ENCODE measurements at places on chromosomes 7 and 10. TPM values are rescaled to one million over a fixed set of nuclear protein-coding genes. Genes with fewer than 3 reads are reported as not detected.

Gene FBXO24
- 0.61 TPM for total RNA-seq

- no peaks in the 10 kb centered on the region for H3K27me3 ChIP-seq
- H3K4me3 ChIP-seq = peak overlapping the region; percentile 19
- peak overlapping the region; percentile 71 for H3K27ac ChIP-seq
- H3K4me1 ChIP-seq = peaks cover 12% of the 10 kb centered on the region
Measured at GRCh38 chr7:157310676-157311185, 26.1 kb upstream of the DNAJB6 start.

DNA sequence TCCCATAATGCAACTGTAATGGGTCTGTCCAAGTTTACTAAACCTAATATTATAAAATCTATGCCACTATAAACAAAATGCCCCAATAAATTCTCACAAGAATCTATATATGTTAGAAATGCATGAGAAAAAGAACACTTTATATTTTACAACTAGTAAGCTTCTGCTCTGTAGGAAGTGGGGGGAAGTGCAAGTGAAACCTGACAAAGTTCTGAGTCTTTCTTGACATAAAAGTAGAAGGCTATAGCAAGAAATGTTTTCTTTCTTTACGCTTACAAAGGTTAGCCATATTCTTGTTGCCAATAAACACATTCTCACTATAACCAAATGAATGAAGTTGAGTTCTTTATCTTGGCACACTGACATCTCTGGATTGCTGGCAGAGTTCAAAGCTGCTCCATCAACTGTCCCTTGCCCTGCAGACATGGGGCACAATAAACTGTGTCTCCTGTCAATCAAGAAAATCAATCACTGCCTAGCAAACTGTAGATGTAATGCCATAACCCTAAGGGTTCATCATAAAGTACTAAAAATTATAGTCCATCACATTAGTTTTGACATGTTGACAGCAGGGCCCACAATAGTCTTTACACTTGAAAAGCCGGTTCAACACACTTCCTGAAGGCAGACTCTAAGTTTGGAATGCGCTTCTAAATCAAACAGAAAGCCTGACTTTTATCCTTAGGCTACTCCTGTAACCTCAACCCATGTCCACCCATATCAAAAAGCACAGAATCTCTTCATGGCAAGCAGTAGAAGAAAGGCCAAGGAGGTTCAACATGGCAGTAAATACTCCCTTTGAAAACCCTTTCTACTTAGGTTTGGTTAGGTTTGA lies 58.6 kb downstream of the TPK1 start:
- H3K36me3 ChIP-seq = no peaks in the 10 kb centered on the region
- no peak for DNase-seq
- no peaks in the 10 kb centered on the region for H3K4me1 ChIP-seq
- H3K27me3 ChIP-seq = no peaks in the 10 kb centered on the region

Gene MASTL
- total RNA-seq = 35.0 TPM

DNA sequence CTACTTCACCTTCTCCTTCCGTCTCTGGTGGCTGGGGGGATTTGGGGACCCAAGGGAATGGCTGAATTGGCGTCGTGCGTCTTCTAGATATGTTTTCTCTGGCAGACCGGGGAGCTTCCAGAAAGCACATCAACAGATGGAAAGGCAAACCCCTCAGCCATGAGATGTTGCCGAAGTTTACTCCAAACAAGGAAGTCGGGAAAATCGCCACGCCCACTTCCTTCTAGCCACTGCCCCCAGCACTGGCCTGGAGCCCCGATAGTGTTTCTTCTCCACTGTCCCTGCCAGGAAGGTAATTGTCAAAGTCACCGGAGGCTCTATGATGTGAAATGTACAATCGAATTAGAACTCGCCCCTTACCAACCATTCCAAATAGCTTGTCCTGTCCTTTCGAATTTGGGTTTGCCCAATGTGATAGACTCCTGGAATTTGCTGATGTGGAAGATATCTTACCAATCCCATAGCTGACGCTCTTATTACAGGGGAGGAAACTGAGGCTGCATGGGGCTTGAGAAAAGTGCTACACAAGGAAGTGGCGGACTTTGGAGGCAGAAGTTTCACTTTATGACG lies 191.0 kb downstream of the LSM5 start:
- peak; percentile 20 for DNase-seq
- H3K36me3 ChIP-seq = no peaks in the 10 kb centered on the region
- no peak overlapping the region for H3K27ac ChIP-seq
- peaks cover 82% of the 10 kb centered on the region for H3K27me3 ChIP-seq
- peaks cover 18% of the 10 kb centered on the region for H3K4me1 ChIP-seq
- peak overlapping the region; percentile 93 for H3K4me3 ChIP-seq

GRCh38 chr7:42981601-42982000 lies 49.4 kb downstream of the MRPL32 start:
- no peak overlapping the region for H3K4me3 ChIP-seq
- H3K27ac ChIP-seq = no peak overlapping the region
- H3K27me3 ChIP-seq = no peaks in the 10 kb centered on the region
- H3K4me1 ChIP-seq = peaks cover 5% of the 10 kb centered on the region
- H3K36me3 ChIP-seq = peaks cover 4% of the 10 kb centered on the region

Gene SERPINE1
- not detected for total RNA-seq

DNA sequence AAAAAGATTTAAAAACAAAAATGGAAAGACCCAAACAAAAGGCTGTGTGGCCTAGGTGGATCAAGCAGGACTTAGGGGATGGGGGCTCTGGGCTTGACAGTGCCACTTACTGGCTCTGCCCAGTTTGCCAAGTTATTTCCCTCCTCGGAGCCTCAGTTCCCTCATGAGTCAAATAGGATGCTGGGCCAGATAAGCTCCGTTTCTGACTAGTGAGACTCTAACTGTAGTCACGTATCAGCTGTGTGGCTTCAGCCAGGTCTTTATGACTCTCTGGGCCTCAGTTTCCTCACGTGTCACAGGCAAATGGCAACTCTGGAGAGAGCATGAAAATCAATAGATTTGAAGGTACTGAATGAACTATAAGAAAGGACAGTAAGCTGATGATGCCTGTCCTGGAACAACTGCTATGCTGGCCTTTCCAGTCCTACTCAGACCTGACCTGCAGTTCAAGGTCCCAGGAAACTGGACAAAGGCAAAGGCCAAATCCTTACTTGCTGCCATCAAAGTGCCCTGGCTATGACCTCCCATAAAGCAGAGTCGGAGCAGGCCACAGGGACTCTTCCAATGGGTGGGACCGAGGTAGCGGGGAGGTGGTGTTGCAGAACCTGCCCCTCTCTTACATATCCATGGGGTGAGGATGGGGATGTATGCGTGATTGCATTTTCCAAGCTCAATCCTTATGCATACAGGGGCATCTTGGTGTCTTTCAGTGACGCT lies 27.0 kb downstream of the FAM53B start:
- H3K36me3 ChIP-seq = no peaks in the 10 kb centered on the region
- no peaks in the 10 kb centered on the region for H3K27me3 ChIP-seq
- no peak overlapping the region for H3K4me3 ChIP-seq

Gene SHTN1
- total RNA-seq = 10.0 TPM

Gene SGPL1
- 48.0 TPM for total RNA-seq

DNA sequence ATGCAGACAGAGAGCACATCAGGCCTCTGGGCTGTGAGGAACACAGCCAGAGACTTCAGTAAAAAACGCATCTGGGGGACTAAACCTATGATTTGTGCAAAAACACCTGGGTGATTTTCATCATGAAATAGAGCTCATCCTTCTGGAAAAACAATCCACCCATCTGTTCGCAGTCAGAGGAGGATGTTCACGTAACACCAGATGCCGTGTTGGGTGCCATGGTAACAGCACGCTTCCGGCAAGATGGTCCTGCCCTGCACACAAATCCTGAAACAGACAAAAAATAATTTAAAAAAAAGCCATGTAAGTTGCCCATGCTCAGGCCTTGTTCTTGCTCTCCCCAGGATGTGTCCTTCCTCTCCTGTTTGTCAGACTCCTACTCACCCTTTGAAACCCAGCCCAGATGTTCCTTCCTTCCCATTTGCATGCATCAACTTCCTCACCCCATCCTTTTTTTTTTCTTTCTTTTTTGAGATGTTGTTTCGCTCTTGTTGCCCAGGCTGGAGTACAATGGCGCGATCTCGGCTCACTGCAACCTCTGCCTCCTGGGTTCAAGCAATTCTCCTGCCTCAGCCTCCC lies 28.3 kb upstream of the GNA12 start:
- no peaks in the 10 kb centered on the region for H3K27me3 ChIP-seq
- H3K4me1 ChIP-seq = peaks cover 16% of the 10 kb centered on the region
- H3K27ac ChIP-seq = no peak overlapping the region

Gene PILRB
- 36.6 TPM for total RNA-seq

Gene CALML3
- total RNA-seq = not detected

GRCh38 chr10:31188792-31189406 lies 130.1 kb upstream of the ZEB1 start:
- H3K27me3 ChIP-seq = no peaks in the 10 kb centered on the region
- peaks cover 23% of the 10 kb centered on the region for H3K4me1 ChIP-seq
- no peak overlapping the region for H3K27ac ChIP-seq
- no peak for DNase-seq
- H3K4me3 ChIP-seq = no peak overlapping the region
- no peaks in the 10 kb centered on the region for H3K36me3 ChIP-seq

Gene KMT2E
- 79.6 TPM for total RNA-seq

DNA sequence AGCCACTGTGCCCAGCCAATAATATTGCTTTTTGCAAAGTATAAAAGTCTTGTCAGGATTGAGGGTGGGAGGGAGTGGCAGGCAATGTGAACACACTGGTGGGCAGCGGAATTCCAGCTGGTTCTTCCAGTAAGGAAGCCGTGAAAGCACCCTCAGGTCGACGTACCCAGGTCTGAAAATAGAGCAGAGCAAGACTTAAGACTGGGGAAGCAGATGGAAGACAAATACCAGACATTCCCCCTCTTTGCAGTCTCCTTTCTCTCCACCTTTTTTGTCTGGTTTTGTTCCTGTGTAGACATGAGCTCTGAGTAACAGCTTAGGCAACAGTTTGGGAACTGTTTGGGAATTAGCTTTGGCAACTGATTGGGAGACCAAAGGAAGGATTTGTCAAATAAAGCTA lies 17.6 kb upstream of the CSTF2T start:
- no peaks in the 10 kb centered on the region for H3K36me3 ChIP-seq
- peaks cover 3% of the 10 kb centered on the region for H3K27me3 ChIP-seq
- H3K4me3 ChIP-seq = no peak overlapping the region

DNA sequence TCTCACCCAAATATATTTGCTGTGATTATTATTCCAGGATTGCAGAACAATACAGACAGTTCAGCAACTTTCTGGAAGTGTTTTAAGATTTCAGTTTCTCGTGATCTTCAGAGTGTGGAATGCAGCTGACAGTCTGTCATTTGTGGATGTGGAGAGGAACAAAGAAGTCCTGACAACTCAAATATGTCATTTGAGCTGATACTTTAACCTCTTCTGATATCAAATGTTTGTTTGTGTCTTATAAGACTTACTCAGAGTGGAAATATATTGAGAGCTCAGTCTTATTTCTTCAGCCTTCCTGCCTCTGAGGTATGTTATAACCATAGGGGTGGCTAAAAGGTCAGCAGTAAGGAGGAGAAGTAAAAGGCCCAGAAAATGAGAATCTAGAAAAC lies 96.4 kb downstream of the OSBPL3 start:
- peaks cover 35% of the 10 kb centered on the region for H3K4me1 ChIP-seq
- H3K27me3 ChIP-seq = no peaks in the 10 kb centered on the region
- H3K36me3 ChIP-seq = no peaks in the 10 kb centered on the region
- no peak overlapping the region for H3K27ac ChIP-seq
- H3K4me3 ChIP-seq = no peak overlapping the region
- DNase-seq = no peak

DNA sequence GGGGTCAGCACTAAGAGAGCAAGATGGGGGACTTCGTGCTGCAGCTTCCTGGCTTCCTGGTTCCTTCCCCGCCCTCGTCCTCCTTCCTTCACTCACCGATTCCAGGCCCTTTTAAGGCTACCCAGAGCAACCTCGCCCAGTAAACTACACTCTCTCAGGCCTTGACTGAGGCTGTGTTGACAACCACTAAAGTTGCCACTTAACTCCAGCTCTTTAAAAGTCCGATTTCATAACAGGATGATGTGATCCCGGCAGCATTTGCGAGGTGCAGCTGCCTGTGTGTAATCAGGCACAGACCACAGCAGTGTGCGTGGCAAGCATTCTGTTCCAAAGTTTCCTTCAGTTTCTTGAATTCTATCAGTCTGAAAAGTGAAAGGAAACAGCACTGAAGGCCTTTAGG lies 110.6 kb downstream of the RAB11FIP2 start:
- H3K4me3 ChIP-seq = no peak overlapping the region
- DNase-seq = no peak
- H3K4me1 ChIP-seq = no peaks in the 10 kb centered on the region

DNA sequence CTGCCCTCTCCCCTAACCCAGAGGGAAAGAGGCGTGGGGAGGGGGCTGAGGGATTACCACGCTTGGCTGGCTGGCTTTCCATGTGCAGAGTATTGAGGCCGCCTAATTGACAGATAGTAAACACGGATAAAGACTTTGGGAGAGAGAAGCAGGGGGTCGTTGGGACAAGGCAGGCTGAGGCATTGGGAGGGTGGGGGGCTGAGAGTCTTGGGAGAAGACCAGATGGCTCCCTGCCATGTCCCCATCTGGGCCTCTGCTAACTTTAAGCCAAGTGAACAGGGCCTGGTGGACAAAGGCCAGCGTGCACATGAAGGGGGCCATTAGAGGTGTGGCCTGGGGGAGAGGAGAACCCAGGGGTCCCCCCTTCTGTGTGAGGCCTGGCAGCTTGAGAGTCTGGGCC lies 55.4 kb upstream of the MXI1 start:
- no peaks in the 10 kb centered on the region for H3K36me3 ChIP-seq
- no peak for DNase-seq
- H3K27me3 ChIP-seq = no peaks in the 10 kb centered on the region
- H3K4me3 ChIP-seq = no peak overlapping the region
- H3K4me1 ChIP-seq = peaks cover 28% of the 10 kb centered on the region

Gene CYP2C19
- not detected for total RNA-seq

GRCh38 chr7:20116869-20117268 lies 100.3 kb downstream of the MACC1 start:
- no peaks in the 10 kb centered on the region for H3K36me3 ChIP-seq
- DNase-seq = no peak
- peaks cover 3% of the 10 kb centered on the region for H3K27me3 ChIP-seq
- peaks cover 20% of the 10 kb centered on the region for H3K4me1 ChIP-seq
- H3K27ac ChIP-seq = no peak overlapping the region

- peaks cover 4% of the 10 kb centered on the region for H3K36me3 ChIP-seq
- H3K4me3 ChIP-seq = no peak overlapping the region
- DNase-seq = no peak
- H3K27me3 ChIP-seq = no peaks in the 10 kb centered on the region
- no peak overlapping the region for H3K27ac ChIP-seq
- H3K4me1 ChIP-seq = no peaks in the 10 kb centered on the region
Measured at GRCh38 chr7:41824284-41824683, 121.4 kb upstream of the INHBA start.

Gene NODAL
- total RNA-seq = not detected

Gene H2BK1
- total RNA-seq = not detected

Gene PBLD
- total RNA-seq = 5.0 TPM

Gene WASHC2A
- total RNA-seq = 47.5 TPM

GRCh38 chr10:17904564-17904963 lies 47.2 kb upstream of the SLC39A12 start:
- no peak overlapping the region for H3K27ac ChIP-seq
- no peak overlapping the region for H3K4me3 ChIP-seq
- H3K27me3 ChIP-seq = peaks cover 2% of the 10 kb centered on the region
- H3K4me1 ChIP-seq = no peaks in the 10 kb centered on the region

GRCh38 chr10:76651154-76651553 lies 986.5 kb downstream of the KCNMA1 start:
- H3K4me3 ChIP-seq = no peak overlapping the region
- no peak overlapping the region for H3K27ac ChIP-seq
- no peak for DNase-seq

Measured in neural crest cell (in vitro differentiated cells).